ENCODE measurements at places on chromosomes 7 and 10. TPM values are rescaled to one million over a fixed set of nuclear protein-coding genes. Genes with fewer than 3 reads are reported as not detected.

DNA sequence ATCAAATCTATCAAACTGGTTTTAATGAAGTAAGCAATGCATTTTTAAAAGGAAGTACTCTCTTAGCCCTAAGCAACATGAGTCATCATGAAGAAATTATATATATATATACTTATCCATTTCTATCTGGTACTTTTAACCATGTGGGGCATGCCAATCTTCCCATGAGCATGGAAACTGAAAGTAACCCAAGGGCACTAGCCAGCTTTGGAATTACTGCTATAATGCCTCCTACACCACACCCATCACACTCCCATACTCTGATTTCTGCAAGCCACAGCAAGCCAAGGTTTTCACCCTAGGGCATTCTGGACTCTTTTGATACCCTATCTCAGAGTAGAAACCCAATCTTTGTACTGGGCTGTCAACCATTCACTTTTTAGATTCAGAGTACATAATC, 204.6 kb downstream of the IMMP2L start:
- no peak for DNase-seq

GRCh38 chr10:96664563-96664962, 55.8 kb downstream of the PIK3AP1 start:
- DNase-seq = no peak

DNA sequence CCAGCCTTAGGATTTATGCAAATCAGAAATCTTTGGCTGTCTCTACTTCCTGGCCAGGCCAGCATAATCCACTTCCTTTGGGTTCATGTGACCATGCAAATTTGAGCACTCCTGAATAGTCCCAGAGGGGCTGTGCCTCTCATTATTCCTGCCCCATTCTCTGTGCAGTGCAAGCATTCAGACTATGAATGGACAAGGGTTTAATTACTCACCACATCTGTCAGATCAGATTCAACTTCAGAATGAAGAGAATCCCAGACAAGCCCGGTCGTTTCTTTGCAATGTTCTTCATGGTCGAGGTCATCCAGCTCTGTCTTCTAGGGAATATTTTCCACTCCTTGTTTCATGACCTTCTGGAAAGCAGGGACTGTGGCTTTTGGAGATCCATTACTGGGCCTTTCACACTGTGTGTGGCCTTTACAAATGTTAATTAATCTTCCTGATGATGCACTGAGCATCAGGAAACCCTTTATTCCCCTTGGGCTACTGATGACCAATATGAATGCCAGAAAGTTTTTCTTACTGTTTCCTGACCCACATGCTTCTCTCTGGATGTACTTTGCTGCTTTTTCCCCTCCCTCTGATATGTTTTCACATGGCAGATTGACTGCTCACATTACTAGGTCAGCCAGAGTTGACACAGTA, 217.6 kb upstream of the TCF7L2 start:
- DNase-seq = no peak

MTURN gene
- total RNA-seq = 106 TPM

LIPF gene
- total RNA-seq = 5.5 TPM

Data from umbilical cord (tissue), 2 donors.